ENCODE measurements at places on chromosomes 3 and 15.

GRCh38 chr15:81781395-81781794, 264.4 kb downstream of the MEX3B start:
- no peak for DNase-seq

DNA sequence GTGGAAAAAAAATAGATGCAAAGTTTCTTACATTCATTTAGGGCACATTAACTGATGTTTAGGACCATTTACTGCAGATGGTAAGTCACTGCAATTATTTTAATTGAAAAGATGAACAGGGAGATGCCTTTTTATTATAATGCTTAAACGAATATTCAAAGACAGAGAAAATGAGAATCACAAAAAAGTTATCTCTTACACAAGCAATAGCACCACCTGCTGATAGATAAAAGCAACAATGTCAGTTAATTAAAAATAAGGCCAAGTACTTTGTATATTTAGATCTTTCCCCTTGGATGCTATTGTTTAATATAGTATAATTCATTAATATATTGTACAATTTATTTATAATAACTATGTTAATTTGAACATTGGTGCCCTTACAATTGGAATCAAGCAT, 55.9 kb downstream of the IFT80 start:
- no peak for DNase-seq

- no peak for DNase-seq
These were observed 76.0 kb downstream of the WWTR1 start for GRCh38 chr3:149581681-149582370.

GRCh38 chr3:127949446-127950055, 34.5 kb downstream of the KBTBD12 start:
- DNase-seq: no peak

- no peak for DNase-seq
These were observed 173.1 kb upstream of the CCDC54 start for GRCh38 chr3:107204121-107204520.

DNA sequence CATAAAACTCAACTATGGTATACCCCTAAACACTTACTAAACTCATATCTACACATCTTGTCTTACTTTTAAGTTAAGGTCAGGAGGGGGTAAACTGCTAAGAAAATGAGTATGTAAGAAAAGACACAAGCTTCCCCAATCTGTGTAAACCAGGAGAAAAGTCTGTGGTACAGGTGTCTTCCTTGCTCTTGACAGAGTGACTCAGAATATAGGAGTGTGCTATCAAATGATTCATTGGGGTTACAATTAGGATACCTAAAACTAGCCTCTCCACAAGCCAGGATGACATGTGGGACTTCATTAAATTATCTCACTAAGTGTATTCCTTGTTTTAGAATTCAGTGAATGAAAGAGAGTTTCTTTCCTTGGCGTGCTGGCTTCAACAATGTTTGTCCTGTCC, 274.8 kb downstream of the BBX start:
- no peak for DNase-seq

GRCh38 chr3:127984241-127984975, 67.8 kb upstream of the SEC61A1 start:
- no peak for DNase-seq

DNA sequence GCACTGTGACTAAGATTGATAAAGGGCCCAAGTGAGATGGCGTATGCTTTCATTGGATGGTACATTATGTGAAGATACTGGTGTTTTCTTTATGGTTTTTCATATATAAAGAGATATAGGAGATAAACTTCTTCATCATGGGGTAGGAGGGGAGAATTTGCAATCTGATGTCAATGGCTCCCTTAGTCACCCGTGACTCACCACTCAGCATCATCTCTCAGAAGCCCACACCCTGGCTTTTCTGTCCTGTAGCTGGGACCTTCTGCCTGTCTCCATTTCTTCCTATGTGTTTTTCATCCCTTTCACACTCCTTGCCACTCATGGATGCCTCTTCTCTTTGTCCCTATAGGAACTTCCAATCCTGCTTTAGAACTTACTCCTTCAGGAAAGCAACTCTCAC, 114.3 kb upstream of the SEMA6D start:
- DNase-seq: no peak

- no peak for DNase-seq
These were observed 82.4 kb upstream of the PRR23C start for GRCh38 chr3:139127101-139127500.

Measured in T-helper 1 cell (primary cell).